GM20000 (cell line): ENCODE measurements at places on chromosomes 2 and 18.
A peak's percentile ranks its signal among the peaks of the same experiment; 100 is the strongest.

- no peak for DNase-seq
These were observed 15.9 kb upstream of the IL1R1 start for GRCh38 chr2:102126660-102127059.

- DNase-seq = no peak
These were observed 46.4 kb upstream of the MTCL1 start for GRCh38 chr18:8658858-8659485.

DNA sequence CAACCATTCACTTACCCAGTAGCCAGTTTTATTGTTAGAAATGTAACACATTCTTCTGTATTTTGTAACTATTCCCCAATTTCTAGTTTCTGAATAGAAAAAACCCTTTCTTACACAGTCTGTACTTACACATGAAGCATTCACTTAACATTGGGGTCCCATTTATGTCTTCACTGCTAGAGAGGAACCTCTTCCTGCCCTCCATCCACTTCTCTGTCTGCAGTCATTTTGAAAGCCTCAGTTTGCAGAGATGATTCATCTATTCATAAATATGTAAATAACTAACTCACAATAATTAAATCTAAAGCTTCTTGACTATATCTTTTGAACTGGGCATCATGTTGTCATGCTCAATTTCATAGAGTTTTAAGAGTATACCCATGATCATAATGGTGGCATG, 55.9 kb downstream of the ZRANB3 start:
- no peak for DNase-seq

GRCh38 chr18:13289481-13290205, 71.1 kb downstream of the LDLRAD4 start:
- no peak for DNase-seq

DNA sequence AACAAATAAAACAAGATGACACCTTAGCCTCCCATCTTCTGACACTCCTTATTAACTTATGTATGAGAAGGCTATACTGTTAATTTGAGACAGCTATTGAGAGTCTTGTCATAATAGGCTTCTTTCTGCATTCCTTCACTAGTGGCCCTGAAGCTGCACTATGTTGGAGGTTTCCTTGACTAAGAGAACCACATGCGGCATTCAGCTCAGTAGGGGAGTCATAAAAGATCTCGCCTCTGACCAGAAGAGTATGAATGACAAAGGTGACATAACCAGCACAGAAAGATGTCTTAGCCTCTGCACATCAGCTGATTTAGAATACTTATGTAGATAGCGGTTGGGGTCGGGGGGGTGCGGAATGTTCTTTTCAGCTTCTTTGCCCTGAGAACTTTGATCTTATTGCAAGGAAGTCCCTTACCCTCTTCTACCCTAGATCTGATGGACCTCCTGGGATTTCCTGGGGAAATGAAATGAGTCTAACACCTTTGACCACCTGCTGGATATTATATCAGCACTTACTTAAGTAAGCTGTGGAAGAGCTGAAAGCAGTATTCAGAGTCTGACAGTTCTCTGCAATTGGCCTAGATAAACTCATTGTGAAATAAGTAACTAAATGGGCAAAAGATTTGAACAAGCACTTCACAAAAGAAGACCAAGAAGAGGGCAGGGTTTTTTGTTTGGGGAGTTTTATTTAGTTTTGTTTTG, 24.2 kb downstream of the RBM45 start:
- no peak for DNase-seq

GRCh38 chr18:44683556-44683955, 2.9 kb downstream of the SETBP1 start:
- no peak for DNase-seq

DNA sequence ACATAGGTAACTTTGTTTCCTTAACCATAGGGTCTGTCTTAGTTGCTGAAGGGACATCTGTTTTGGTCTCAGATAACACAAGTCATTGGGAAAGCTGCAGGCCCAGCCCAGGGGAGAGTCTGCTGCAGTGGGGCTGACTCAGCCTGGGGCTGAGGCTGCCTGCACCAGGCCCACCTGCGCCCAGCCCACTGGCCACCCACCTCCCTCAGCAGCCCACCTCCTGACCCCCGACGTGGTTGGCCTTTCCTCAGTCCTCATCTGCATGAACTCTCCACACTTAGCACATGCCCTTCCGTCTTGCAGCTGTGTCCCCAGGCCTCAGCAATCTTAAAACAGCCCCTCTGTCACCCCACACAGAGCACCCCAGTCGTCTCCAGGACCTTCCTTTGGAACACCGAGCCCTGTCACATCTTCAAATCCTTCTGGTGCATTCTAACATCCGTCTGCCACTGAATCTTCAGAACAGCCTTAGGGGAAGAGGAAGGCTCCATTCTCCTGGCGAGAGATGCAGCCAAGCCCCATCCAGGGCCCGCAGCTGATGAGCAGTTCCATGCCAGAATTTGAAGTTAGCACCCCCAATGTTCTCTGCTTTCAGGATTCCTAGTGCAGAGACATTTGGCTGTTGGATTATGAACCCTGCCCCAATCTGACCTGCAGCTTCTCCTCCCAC, 231.4 kb downstream of the SEPTIN10 start:
- no peak for DNase-seq

DNA sequence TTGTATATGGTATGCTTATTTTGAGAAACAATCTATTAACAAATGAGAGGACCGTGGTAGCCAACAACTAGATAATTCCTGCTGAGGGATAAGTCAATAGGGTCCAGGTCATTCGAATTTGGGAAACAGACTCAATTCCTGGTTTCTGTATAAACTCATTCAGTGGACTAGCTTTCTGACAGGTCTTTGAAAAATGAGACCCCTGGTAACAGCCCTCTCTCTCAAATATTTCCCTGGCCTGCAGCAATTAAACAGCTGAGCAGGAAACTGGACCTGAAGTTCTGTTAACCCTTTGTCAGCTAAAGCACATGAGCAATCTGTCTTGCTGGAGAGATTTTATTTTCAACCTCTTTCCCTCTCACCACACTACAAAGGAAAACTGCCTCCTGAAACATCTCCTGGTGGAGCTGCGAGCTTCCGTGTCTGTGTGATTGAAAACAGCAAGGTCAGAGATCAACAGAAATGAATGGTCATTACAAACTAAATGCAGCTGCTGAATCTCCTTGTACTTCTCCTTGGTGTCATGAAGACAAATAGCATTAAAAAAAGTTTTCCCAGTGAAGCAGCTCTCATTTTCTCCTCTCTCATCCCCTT, 70.3 kb upstream of the CCDC85A start:
- DNase-seq = no peak

GRCh38 chr2:210496512-210496911, 20.0 kb upstream of the LANCL1 start:
- no peak for DNase-seq

DNA sequence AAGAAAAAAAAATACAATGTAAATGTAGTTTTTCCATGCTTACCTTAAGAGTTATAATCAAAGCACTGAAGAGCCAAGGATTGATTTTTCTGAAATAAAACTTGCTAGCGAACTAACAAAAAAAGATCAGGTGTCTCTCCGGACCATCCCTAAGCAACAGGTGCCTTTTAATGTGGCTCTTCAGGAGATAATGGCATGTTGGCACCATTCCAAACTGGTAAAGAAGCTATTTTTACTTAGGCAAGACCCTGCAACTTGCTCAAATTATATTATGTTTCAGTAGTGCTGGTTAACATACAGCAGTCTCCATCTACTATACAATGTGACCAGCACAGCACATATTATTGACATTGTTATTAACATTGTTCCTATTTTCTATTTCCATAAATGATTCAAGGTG, 2.3 kb upstream of the GCC2 start:
- no peak for DNase-seq

GRCh38 chr18:34709750-34710441, at the start of gene DTNA:
TSS of gene DTNA (plus strand) at chr18:34710298. CDS start at chr18:34755977, 45,679 bp downstream.
- no peak for DNase-seq

GRCh38 chr2:23427976-23428375, 43.0 kb downstream of the KLHL29 start:
- no peak for DNase-seq

GRCh38 chr2:70143314-70144150, 47.3 kb downstream of the C2orf42 start:
- peak; percentile 65 for DNase-seq
